Fibroblast of skin of left quadriceps (primary cell): ENCODE measurements at places on chromosomes 12 and 14.

GRCh38 chr12:42482748-42483520 lies 106.6 kb downstream of the PRICKLE1 start:
- DNase-seq, result no peak

DNA sequence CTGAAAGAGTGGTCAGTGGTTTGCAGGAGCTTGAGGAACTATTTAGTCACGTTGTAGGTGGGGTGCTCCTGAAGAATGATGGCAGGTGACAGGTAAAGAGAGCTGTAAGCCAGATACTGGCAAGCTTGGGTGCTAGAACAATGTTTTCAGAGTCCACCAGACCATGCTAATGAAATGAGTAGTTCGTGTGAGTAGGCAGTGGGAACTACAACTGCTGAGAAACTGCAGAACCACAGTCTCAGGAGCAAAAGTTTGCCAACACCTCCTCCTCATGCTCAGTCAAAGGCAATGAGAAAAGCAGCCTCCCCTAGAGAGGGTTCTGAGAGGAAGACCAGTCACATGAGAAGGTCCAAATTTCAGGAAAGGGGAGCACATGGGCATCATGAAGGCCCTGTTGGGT lies 91.3 kb downstream of the PRKD1 start:
- no peak for DNase-seq

GRCh38 chr14:88914956-88915355 lies 90.5 kb downstream of the TTC8 start:
- DNase-seq, result no peak

- no peak for DNase-seq
Observed at GRCh38 chr12:29732593-29732992, 51.1 kb downstream of the TMTC1 start.

GRCh38 chr12:69024413-69024812 lies 91.4 kb upstream of the CPM start:
- no peak for DNase-seq

GRCh38 chr12:65067383-65067782 lies 53.7 kb downstream of the WIF1 start:
- DNase-seq, result no peak

- peak; percentile 29 for DNase-seq
Observed at GRCh38 chr14:65824285-65824977, 411.9 kb downstream of the FUT8 start.

GRCh38 chr14:76832503-76832988 lies 6.3 kb downstream of the LRRC74A start:
- no peak for DNase-seq

- no peak for DNase-seq
Observed at GRCh38 chr12:75603475-75603874, 92.1 kb upstream of the KRR1 start.

DNA sequence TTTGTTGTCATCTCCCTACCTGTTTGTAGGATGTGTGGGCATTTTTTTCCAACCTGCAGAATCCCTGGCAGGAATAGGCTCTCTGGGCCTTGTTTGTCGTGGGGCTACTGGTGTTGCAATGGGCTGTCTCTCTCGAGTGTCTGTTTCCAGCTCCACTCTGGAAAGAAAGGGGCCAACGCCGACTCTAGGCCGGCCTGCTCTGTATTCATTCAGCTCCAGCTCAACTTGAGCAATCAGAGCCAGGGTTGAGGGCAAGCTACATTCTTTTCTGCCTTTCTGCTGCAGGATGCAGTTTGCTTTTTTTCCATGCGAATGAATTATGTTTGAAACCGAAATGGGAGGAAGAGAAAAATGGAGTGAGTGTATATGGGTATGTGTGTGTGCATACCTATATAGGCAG lies 2.3 kb downstream of the JDP2 start:
- DNase-seq, result no peak

- no peak for DNase-seq
Observed at GRCh38 chr12:75048767-75049166, 160.9 kb downstream of the KCNC2 start.

DNA sequence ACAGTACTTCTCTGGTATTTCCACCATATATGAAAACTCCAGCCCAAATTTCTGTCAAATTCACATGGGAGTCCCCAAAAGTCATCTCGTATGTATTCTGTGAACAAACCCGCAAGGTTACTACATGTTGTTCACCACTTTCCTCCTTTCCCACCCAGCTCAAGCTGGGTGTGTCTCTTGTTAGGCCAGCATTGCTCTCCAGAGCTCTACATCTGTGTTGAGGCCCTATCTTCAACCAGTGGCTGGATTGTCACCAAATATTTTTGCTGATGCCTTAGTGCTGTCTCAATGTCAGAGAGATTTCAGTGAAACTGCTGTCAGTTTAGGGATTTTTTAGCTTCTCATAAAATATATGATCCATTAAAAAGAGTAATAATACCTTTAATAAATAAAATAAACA lies 230.9 kb downstream of the BTG1 start:
- no peak for DNase-seq

GRCh38 chr14:74645756-74646470 lies 33.9 kb upstream of the LTBP2 start:
- no peak for DNase-seq

DNA sequence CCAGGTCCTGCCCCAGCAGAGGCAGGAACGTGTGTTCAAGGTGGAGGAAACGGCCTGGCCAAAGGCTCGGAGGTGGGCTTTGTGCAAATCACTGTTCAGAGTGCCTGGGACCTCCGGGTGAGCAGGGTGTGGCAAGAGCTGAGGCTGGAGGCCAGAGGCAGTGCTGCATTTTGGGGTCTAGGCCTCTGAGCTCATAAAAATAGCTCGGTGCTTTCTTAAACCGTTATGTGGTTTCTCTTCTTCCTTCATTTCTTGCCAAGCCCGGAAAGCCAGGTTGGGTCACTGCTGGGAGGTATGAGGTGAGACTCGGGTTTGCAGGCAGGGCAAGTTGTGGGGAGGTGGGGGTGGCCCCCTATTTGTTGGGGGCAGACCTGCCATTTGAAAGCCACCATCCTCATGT lies 178.8 kb upstream of the MYL2 start:
- DNase-seq, result no peak
